ENCODE measurements at places on chromosomes 5 and 9.

DNA sequence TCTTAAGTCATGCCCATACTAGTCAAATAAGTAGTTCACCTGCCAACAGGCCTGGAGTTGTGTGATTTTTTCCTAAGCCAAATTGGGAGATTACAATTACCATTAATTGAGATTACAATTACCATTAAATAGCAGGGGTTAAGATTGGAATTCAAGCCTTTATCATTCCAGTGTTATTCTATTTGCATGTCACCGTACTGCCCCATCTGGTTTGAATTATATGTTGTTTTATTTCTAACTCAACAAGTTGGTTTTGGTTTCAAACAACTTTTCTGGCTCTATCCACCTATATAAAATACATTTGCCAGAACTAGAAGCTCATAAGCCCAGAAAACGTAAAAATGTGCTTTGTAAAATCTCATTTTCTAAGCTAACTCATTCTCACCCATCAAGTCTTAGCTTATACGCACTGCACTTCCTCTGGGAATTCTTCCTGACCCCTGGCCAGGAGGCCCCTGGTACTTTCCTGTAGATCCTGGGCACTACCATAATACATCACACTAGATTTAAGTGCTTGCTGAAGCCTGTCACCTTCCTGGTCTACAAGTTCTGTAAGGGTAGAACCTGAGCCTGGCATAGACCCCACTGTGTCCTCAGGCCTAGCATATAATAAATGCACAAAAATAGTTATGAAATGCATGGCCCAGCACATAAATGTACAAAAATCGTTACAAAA lies 242.0 kb upstream of the TRPM3 start:
- no peak for DNase-seq

- no peak for DNase-seq
These were observed 23.5 kb downstream of the RIGI start for GRCh38 chr9:32502464-32502863.

GRCh38 chr5:956941-957747 lies 51.5 kb upstream of the NKD2 start:
- peak; percentile 77 for DNase-seq

GRCh38 chr5:171592736-171593135 lies 173.3 kb downstream of the FGF18 start:
- DNase-seq, result no peak

DNA sequence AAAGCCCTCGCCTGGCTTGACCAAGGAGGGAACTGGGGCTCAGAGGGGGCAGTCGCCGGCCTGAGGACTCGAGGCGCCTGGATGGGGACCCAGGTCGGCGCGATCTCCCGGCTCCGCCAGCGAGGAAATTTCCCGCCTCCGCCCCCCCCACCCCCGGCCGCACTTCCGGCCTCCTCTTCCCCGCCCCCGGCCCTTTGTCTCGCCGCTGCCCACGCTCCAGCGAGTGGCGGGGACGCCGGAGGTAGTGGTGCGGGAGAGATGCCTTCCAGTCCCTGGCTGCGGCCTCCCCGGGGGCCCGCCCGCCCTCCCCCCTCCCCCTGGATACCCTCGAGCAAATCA lies 448 bp upstream of the GPRIN1 start:
- no peak for DNase-seq

DNA sequence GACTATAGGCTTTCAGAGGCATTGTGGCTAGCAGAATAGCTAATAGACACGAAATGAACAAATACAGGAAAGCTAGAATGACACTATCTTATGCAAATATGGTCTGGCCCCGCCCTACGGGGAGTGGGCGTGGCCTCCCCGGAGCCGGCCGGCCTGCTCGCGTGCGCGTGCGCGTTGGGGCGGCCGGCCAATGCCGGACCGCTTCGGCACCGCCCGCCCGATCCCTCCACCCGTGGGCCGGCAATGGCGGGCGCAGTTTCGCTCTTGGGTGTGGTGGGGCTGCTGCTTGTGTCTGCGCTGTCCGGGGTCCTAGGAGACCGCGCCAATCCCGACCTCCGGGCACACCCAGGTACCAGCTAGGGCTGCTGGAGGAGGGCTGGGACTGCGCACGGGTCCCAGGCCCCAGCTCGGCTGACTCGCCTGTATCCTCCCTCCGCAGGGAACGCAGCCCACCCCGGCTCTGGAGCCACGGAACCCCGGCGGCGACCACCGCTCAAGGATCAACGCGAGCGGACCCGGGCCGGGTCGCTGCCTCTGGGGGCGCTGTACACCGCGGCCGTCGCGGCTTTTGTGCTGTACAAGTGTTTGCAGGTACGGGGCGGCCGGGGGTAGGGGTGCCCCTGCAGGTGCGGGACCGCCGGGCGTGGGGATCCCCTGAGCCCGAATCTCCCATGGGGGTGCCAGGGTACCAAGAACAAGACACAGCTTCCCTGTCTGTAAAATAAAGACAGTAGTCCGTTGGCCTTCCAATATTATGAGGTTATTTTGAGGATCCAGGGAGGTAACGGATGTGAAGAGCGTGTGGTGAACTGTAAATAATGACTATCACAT lies at the start of gene CCDC107:
TSS of gene CCDC107 (plus strand) at position 156 of the 831 bp plus-strand sequence. CDS start at position 244, 88 bp downstream.
- no peak for DNase-seq

DNA sequence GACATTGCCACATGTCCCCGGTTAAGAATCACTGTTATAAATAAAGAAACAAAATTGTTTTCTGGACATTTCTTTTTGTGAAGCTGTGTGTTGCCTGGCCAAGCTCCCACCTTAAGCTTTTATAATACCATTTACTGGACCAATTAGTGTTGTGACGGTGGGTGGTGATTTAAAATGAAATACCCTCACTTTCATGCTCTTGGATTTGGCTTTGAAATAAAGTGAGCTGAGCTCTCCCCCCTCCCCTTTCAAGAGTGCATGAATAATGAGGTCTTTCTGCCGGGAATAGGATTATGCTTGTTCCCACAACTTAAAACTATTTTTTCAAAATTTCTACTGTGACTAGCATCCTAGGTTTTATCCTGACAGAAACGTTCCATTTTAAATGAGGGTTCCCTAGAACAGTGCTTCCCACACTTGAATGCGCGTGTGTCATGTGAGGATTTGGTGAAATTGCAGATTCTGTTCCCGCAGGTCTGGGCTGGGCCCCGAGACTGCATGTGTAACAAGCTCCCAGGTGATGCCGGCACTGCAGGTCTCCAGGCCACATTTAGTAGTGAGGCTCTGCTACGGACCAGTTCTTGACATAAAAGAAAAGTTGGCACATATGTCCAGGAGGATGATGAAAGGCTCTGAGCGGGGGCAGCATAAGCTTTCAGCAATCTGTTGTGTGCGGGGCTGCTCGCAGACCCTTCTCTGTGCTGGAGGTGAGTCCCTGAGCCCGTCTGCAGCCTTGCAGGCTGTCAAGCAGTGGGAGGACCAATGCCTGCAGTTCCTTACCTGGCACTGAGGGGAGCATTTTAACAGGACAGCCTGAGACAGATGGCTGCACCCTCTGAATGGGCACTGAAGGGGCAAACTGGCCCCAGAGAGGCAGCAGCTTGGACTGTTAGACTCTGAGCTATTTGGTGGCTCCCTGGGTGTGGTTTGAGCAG lies 24.4 kb downstream of the IQGAP2 start:
- no peak for DNase-seq

GRCh38 chr5:24112420-24112819 lies 532.4 kb downstream of the CDH10 start:
- DNase-seq, result no peak

GRCh38 chr5:145062280-145063062 lies 772.7 kb downstream of the PRELID2 start:
- DNase-seq, result no peak

DNA sequence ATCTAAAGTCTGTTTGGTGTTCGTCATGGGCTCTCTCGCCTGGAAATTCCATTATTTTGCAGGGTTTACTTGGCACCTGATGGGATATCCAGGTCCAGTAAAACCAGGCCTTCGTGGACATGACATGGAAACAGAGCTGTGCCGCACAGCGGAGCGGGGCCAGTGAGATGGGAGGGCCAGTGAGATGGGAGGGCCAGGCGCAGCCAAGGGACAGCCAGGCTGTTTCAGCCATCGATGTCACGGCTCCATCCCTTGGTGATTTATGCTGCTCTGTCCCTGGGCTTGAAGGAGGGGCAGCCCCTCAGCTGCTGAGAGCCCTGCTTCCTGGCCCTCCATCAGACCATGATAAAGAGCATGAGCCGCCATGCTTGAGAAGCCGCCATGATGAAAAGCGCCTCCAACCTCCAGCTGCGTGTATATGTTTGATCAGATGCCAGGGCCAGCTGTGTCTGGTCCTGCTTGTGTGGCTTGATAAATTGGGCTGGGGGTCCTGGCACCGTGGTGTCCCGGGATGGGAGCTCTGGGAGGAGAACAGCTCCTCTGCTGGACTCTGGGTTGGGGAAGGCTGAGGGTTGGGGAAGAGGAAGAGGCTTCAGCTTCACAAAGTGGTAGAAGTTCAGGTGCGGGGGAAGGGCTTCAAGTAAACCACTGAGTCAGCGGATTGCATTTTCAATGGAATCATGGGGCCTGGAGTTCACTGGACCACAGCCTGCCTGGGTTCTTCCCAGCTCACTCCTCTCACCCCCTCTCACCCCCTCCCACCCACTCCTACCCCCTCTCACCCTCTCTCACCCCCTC lies 6.1 kb upstream of the COL5A1 start:
- DNase-seq, result no peak
